Mucosa of descending colon (tissue), 3 donors: ENCODE measurements at places on chromosomes 2 and 18. TPM values are rescaled to one million over a fixed set of nuclear protein-coding genes. Genes with fewer than 3 reads are reported as not detected.

Gene MLPH
- 121 TPM for total RNA-seq

Gene FAM110C
- total RNA-seq = 14.2 TPM

Gene MEP1B
- total RNA-seq = 5.9 TPM

Gene ZNF521
- 11.6 TPM for total RNA-seq

GRCh38 chr18:44630118-44630517 lies 50.6 kb upstream of the SETBP1 start:
- no peak for DNase-seq

GRCh38 chr2:49240608-49241007 lies 86.3 kb upstream of the FSHR start:
- no peak for DNase-seq

DNA sequence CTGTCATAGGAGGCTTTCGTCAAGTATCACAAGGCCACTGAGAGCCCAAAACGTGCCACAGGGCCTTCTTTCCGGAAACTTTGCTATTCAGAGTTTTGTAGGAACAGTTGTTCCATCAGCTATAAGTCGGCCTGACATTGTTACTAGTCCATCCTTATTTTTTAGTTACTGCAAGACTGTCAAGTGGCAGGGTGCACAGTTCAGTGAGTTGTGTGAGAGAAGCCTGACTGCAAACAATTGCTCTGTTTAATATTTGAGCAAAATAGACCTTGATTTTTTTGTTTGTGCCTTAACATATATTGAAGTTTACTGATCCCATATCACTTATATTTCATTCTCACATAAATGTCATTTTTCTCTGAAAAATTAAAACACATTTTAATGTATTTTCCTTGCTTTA lies 110.1 kb downstream of the GALNT1 start:
- DNase-seq = no peak
